Vagina (tissue), 2 donors: ENCODE measurements at places on chromosomes 6 and 20. TPM values are rescaled to one million over a fixed set of nuclear protein-coding genes. Genes with fewer than 3 reads are reported as not detected.

Gene TREM2
- total RNA-seq, result 5.2 TPM

Gene MACROD2
- 12.5 TPM for total RNA-seq

Gene PABPC1L
- total RNA-seq, result 19.6 TPM

Gene SPATA25
- 7.1 TPM for total RNA-seq

DNA sequence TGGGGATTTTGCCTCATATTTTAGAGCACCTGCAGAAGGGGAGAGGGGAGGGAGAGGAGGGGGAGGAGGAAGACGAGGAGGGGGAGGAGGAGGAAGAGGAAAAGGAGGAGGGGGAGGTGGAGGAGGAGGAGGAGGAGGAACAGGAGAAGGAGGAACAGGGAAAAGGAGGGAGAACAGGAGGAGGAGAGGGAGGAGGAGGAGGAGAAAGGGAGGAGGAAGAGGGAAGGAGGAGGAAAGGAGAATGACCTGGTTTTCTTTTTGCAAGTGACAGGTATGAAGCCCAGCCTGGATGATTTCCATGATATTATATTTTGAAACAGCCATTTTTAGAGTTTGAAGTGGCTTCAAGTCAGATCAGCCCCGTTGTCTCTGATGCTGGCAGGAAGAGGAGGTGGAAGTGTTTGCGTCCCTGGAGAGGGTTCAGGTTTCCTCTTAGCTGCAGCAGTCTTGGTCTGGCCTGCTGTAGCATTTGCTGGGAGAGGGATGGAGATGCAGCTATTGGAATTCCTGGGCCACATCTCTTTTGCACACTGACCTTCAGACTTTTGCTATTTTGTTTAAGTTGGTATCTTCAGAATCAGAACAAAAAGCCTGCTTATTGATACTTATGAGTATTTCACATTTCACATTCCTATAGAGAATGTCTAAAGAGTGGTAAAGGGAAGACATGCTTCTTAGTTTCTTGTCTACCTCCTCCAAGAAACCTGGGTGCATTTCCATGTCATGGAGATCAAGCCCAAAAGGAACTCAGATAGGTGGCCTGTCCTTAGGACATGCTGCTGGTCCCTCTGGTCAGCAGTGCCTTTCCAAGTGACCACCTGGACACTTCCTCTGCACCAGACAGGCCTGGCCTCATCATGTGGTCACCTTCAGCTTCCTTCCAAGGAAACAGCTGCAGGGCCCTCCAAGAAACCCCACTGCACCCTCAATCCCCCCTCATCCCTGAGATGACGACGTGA is 54.3 kb upstream of the IYD start:
- DNase-seq, result no peak
- no peaks in the 10 kb centered on the region for H3K4me1 ChIP-seq
- H3K27ac ChIP-seq, result no peak overlapping the region
- H3K27me3 ChIP-seq, result no peaks in the 10 kb centered on the region
- H3K36me3 ChIP-seq, result no peaks in the 10 kb centered on the region

- H3K27me3 ChIP-seq, result no peaks in the 10 kb centered on the region
- no peaks in the 10 kb centered on the region for H3K36me3 ChIP-seq
- no peak overlapping the region for H3K27ac ChIP-seq
- peaks cover 54% of the 10 kb centered on the region for H3K4me1 ChIP-seq
Observed at GRCh38 chr6:3226481-3227362, 731 bp downstream of the TUBB2B start.

GRCh38 chr6:132865364-132865763 is 51.0 kb downstream of the RPS12 start:
- H3K27ac ChIP-seq, result no peak overlapping the region
- no peaks in the 10 kb centered on the region for H3K36me3 ChIP-seq
- no peak overlapping the region for H3K4me3 ChIP-seq
- DNase-seq, result no peak
- H3K27me3 ChIP-seq, result no peaks in the 10 kb centered on the region

GRCh38 chr20:18496740-18497592 is at the start of gene RBBP9:
Gene RBBP9, minus strand, starts transcription at chr20:18497225. Its CDS starts 58 bp downstream, at chr20:18497167.
- peaks cover 9% of the 10 kb centered on the region for H3K36me3 ChIP-seq
- DNase-seq, result peak; percentile 88
- H3K27me3 ChIP-seq, result no peaks in the 10 kb centered on the region
- H3K4me3 ChIP-seq, result peak within 1 kb of the TSS; percentile 73
- H3K27ac ChIP-seq, result peak within 1 kb of the TSS; percentile 75

GRCh38 chr6:38154731-38155130 is 335.2 kb downstream of the ZFAND3 start:
- no peak for DNase-seq
- H3K27ac ChIP-seq, result no peak overlapping the region
- H3K4me1 ChIP-seq, result peaks cover 1% of the 10 kb centered on the region
- H3K4me3 ChIP-seq, result no peak overlapping the region
- H3K36me3 ChIP-seq, result peaks cover 11% of the 10 kb centered on the region
- no peaks in the 10 kb centered on the region for H3K27me3 ChIP-seq

- peak overlapping the region; percentile 10 for H3K4me3 ChIP-seq
- H3K4me1 ChIP-seq, result peaks cover 38% of the 10 kb centered on the region
- no peaks in the 10 kb centered on the region for H3K36me3 ChIP-seq
- peak overlapping the region; percentile 84 for H3K27ac ChIP-seq
- no peak for DNase-seq
Observed at GRCh38 chr20:53738039-53738944, 144.7 kb upstream of the ZNF217 start.

DNA sequence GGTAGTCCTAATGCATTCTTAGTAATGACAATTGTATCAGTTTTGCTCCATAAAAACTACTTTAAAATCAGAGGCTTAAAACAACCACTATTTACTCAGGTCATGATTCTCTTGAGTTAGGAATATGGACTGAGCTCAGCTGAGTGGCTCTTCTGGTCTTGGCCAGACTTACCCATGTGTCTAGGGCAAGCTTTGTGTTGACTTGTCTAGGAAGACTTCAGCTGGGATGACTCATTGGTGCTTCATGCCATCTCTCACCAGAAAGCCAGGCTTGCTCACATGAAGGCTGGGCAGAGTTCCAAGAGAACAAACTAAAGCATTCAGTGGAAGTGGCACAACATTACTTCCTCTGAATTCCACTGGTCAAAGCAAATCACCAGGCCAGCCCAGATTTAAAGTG is 155.3 kb downstream of the DHX35 start:
- no peak overlapping the region for H3K27ac ChIP-seq
- DNase-seq, result no peak
- no peaks in the 10 kb centered on the region for H3K36me3 ChIP-seq
- no peak overlapping the region for H3K4me3 ChIP-seq
- H3K27me3 ChIP-seq, result no peaks in the 10 kb centered on the region

GRCh38 chr6:42821846-42822245 is 40.0 kb downstream of the BICRAL start:
- H3K27me3 ChIP-seq, result no peaks in the 10 kb centered on the region
- peak overlapping the region; percentile 41 for H3K4me3 ChIP-seq
- peaks cover 17% of the 10 kb centered on the region for H3K4me1 ChIP-seq
- peak overlapping the region; percentile 76 for H3K27ac ChIP-seq

DNA sequence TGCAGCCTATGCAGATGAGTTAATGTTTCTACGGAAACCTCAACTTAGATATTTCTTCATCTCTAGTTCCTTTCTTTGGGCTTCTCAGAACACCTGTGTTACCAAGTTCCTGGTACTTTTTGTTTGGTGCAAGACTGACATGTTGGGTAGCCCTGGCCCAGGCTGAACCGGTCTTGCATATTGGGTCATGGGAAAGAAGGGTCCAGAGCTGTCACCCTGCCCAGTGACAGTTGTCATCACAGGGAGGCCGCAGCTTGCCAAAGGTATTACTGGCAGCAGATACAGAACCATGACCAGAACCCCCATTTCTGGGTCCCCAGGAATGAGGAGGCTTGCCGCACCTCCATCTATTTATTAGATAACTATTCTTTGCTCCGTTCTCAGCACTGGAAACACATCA is 40.2 kb downstream of the PDYN start:
- no peak overlapping the region for H3K27ac ChIP-seq
- DNase-seq, result peak; percentile 85
- H3K36me3 ChIP-seq, result no peaks in the 10 kb centered on the region
- H3K4me1 ChIP-seq, result peaks cover 12% of the 10 kb centered on the region
